ENCODE measurements at places on chromosomes 16 and 17.

DNA sequence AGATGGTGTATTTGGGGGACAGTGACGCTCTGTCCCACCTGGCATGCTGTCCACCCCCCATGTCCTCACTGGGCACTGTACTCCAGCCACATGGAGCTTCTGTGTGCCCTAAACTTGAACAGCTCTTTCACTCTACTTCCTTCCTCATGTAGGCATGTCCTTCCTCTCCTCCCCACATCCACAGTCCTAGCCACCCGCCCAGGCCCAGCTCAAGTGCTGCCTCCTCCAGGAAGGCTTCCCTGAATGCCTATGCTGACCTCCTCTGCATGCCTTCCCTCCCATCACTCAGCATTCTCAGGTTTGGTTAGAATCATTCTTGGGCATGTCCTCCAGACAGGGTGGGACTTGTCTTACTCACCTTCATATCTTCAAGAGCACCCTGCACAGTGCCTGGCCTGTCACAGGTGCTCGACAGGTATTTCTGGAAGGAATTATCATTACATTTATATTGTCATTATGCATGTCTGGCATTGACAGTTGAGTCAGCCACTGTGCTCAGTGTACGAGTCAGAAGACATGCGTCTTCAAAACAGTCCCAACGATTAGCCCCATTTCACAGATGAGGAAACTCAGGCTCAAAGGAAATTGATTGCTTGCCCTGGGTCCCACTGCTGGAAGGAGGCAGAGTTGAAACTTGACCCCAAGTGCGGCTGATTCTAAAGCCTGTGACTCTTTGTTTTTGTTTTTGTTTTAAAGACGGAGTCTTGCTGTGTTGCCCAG, 42.1 kb upstream of the TOB1 start:
- DNase-seq: no peak

DNA sequence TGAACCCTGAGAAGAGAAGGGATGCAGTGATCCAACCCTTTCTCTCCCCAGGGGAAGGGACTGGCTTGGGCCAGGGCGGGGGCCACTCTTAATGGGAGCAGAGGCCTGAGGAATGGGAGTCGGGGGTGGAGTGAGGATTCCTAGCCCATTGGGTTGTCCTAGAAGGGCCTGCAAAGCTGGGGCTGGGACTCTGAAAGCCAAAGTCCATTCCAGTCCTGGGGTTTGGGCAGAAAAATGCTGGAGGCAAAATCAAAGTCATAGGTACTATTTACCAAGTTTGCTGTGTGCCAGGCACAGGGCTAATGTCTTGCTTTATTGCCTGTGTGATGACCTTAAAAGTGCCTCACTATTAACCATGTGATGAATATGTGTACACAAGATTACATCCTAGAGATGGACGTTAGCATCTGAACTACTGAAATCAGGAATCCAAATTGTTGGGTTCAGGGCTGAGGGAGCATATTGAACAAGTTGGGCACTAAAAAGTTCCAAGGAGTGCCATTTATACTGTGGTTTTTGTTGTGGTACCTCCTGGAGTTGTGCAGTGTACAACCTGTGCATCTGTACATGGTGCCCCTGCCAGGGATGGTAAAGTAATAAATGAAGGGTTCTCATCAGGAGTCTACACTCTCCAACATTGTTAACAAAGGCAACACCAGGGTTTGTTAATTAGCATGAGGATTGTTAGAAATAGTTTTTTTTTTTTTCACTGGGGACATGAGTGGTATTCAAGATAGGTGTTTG, 84.4 kb upstream of the NKD1 start:
- no peak for DNase-seq

DNA sequence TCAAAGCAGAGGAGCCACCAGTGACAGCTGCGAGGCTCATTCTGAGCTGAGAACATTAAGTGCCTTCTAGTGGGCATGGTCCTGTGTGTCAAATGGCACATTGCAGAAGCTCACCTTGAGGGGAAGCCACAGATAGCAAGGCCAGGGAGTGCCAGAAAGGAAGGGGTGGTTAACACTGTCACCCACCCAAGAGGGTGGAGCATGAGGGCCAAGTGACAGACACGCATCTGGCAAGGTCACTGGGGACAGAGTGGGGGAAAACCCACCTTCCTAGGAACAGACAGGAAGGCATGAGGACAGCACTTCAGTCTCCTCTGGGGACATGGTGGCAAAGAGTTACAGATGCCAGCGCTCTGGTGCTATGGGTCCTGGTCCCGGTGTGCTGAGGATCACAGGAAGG, 22.1 kb downstream of the NUBP1 start:
- DNase-seq: no peak

- DNase-seq: no peak
Observed at GRCh38 chr17:63694229-63694949, 5.5 kb downstream of the LIMD2 start.

GRCh38 chr16:26464576-26465266, 602.0 kb upstream of the C16orf82 start:
- no peak for DNase-seq

GRCh38 chr17:43820759-43821158, 12.2 kb downstream of the MPP3 start:
- DNase-seq: no peak

Measured in retinal pigment epithelial cell (primary cell).